ENCODE measurements at places on chromosomes 4 and X. TPM values are rescaled to one million over a fixed set of nuclear protein-coding genes. Genes with fewer than 3 reads are reported as not detected.

- DNase-seq: no peak
Observed at GRCh38 chr4:76758290-76758882, 139.6 kb downstream of the SOWAHB start.

GRCh38 chrX:124010157-124010556 lies 48.7 kb downstream of the STAG2 start:
- no peak for DNase-seq

GRCh38 chr4:102783006-102783405 lies 22.2 kb upstream of the MANBA start:
- no peak for DNase-seq

DNA sequence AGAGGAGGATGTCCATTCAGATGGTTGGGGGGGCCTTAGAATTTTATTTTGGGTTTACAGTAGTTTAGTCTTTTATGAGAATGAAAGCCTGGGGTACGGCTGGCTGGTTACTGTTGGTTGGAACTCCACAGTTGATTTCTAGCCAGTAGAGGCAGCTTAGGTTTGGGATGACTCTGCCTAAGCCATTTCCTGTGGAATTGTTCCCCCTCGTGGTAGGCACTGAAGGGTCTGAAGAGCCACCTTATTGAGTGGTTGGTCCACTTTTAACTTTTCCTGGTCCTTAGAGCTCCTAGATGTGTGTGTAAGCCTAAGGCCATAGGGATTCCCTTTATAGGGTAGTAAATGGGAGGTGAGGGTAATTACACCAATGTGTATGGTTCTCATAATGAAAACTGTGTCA lies 19.7 kb downstream of the SPIN3 start:
- DNase-seq: no peak

GRCh38 chr4:126267689-126268088 lies 952.9 kb downstream of the FAT4 start:
- no peak for DNase-seq

DNA sequence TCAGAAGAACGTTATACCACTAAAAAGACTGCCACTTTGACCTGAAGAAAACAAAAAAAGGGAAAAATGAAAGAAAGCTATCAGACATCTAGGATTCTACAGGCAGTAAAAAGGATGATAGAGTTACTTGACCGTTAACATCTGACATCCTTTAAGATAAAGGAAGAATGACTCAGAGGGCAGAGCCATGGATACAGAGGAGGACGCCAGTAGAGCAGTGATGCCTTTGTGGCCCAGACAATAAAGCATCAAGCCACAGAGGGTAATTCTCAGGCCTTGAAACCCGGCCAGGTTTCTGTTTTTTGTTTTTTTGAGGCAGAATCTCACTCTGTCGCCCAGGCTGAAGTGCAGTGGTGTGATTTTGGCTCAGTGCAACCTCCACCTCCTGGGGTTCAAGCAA lies 9.5 kb upstream of the BEX1 start:
- DNase-seq: no peak

DNA sequence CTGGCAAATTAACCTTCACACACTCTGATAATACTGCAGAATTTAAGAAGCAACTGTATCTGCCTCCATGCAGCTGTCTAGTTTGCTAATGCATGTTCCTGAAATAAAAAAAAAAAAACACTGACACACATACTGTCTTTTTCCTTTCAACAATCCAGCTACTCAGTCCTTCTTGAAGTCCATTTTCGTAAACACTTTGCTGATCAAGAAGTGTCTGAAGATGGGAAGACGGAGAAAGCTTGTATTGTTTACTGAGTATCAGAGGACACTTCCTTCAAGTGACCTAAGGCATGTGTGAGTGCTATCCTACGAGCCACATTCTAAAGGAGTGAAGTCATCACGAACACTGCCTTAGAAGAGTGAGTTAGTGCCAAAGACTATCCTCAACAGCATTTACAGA lies 82.6 kb downstream of the LUZP4 start:
- DNase-seq: peak; percentile 13

DNA sequence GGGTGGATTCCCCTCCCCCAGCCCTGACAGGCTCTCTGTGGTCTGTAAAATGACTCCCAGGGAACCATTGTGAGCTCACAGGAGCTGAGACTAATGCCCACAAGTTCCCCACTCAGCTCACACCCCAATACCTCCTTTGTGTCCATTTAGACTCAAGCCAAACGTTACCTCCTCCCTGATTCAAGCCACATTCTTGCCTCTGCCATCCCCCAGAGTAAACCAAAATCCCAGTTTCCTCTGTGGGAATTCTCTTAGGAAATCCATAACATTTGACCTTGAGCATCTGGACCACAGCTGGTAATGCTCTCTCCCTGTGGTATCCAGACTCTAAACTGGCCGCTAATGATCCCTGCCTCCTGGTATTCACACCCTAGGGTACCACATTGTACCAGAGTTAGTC lies 26.3 kb upstream of the KDM5C start:
- no peak for DNase-seq

GRCh38 chr4:140720387-140721304 lies 35.5 kb downstream of the TBC1D9 start:
- no peak for DNase-seq

DNA sequence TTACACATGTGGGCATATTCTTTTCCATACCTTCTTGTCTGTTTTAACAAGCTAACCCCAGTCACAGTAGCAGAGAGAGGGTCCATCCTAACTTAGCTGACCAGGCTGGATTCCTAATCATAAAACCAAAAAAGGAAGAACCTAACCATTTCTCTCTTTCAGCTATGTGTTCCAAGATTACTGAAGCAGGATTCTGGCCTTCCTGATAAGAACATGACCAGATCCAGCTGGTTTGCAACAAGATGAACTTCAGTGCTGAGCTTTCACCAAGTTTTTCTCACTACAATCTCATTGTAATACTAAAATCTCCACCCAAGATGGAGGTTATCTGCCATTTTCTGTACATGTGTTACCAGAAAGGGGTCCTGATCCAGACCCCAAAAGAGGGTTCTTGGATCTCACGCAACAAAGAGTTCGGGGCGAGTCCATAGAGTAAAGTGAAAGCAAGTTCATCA lies 20.4 kb upstream of the UBA6 start:
- DNase-seq: no peak

- no peak for DNase-seq
Observed at GRCh38 chr4:84673475-84674240, 90.7 kb downstream of the CDS1 start.

DNA sequence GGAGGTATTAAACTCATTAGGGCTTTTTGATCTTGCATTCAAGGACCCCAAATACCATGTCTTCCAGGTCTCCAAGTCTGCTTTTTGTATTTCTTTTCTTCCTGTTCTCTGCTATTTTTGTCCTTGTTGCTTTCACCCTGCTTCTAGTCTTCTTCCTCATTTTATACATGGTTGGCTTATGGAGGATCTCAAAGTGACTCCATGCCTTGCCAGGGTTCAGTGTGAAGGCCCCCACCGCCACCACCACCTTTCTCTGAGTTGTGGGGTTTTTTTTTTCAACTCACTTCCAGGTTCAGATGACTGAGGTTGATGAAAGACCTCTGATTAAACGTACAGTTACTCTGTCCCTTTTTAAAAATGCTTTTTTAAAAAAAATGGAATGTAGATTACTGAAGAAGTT lies 96.3 kb downstream of the MAML3 start:
- no peak for DNase-seq

DNA sequence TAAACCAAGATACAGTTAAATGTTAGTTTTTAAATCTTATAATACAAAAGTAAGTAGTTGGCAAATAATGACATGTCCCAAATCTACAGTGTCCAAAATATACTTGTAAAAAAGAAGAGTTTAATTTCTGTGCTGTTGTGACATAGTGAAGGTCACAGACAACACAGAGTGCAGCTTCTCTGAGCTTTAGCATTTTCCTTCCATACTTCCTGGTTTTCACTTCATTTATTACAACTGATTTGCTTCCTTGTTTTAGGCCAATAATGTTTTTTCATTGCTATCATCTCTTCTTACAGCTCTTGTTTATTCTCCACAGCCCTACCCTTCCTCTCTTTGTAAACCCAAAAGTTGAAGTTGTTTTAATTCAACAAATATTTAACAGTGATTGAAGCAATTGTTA lies 132.4 kb upstream of the TET2 start:
- no peak for DNase-seq

DNA sequence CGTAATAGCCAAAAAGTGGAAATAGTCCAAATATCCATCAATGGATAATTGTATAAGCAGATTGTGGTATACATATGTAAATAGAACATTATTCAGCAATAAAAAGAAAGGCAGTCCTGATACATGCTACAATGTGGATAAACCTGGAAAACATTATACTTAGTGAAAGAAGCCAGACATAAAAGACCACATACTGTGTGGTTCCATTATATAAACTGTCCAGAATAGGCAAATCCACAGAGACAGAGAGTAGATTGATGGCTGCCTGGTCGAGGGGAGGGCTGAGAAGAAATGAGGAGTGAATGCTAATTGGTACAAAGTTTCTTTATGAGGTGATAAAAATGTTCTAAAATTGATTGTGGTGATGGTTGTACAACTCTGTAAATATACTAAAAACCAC lies 397.4 kb upstream of the RPS6KA3 start:
- DNase-seq: no peak

DNA sequence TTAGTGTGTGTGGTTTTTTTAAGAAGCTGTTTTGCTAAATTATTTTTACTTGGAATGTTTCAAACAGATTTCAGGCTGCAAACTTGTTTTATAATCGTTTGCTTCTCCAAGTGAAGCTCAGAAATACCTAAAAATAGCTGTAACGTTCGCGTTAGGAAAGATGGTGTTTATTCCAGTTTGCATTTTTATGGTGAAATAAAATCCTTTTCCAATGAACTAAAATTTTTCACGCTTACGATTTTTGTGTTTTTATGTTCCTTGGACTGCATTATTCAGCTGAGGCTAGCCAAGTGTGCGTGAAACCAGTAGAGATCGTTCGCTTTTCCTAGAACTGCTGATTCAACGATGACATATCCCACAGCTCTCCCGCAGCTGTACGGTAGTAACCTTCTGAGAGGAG lies 10.9 kb downstream of the AKAP17A start:
- no peak for DNase-seq

DNA sequence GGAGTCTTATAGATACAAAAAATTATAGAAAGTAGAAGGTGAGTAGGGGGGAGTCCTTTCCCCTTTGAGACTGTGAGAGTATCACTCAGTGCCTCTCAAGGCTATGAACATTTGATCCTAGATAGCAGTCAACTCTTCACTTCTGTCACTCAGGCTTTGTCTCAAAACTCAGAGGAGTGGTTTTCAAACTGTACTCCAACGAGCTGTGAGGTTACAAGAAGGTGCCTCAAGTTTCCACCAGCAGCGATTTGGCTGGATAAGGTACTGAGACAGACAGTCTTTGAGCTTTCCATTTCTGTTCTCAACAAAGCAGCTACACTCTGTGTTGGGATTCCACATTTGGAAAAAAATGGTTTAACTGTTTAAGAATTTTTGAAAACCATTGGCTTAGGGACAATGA lies 48.0 kb upstream of the NDST3 start:
- no peak for DNase-seq

DNA sequence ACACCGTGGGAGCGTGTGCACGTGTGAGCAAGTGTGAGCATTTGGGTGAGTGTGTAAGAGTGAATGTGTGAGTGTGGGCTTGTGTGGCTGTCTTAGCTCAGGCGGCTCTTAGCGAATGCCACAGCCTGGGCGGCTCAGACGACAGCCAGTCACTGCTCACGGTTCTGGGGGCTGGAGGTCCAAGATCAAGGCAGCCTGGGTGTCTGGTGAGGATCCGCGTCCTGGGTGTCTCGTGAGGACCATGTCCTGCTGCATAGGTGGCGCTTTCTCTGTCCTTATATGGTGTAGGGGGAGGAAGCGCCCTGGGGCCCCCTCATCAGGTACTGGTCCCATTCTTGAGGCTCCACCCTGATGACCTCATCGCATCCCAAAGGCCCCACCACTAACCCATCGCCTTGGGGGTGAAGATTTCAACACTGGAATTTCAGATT lies 4.5 kb downstream of the DOK7 start:
- no peak for DNase-seq

DNA sequence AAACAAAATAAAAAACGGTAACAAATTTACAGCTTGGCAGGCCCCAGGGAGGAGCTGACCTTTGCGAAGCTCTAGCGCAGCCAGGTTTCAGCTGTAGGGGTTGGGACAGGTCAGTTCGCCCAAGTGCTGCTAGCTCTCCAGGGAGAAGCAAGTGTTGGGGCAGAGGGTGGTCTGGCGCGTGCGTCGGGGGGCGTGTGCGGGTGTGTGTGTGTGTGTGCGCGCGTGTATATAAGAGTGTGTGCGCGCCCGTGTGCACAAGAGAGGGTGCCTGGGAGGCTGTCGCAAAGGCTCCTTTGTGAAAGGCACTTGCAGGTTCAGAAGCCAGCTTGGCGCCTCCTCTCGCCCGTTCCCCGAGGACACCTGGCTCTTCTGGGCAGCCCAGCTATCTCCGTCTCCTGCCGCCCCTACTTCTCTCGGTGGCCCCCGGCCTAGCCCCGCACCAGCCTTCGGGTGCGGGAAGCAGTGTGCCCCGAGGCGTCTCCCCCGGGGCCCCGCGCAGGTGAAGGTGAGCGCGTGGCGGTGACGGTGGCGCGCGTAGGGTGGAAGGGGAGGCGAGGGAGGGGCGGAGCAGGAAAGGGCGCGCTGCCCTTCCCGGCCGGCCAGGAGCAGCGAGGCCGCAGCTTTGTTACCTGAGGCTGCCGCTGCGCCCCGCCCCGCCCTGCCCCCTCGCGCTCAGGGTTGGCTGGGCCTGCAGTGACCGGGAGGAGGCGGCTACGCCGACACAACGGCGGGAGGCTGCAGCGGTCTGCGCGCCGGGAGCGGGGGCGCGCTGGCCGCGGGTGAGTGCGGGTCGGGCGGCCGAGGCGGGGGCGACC lies at the start of gene FHDC1:
FHDC1 (plus strand) TSS at position 693 of the 815 bp plus-strand sequence. CDS start 6,735 bp downstream, outside the sequence.
- DNase-seq: no peak

DNA sequence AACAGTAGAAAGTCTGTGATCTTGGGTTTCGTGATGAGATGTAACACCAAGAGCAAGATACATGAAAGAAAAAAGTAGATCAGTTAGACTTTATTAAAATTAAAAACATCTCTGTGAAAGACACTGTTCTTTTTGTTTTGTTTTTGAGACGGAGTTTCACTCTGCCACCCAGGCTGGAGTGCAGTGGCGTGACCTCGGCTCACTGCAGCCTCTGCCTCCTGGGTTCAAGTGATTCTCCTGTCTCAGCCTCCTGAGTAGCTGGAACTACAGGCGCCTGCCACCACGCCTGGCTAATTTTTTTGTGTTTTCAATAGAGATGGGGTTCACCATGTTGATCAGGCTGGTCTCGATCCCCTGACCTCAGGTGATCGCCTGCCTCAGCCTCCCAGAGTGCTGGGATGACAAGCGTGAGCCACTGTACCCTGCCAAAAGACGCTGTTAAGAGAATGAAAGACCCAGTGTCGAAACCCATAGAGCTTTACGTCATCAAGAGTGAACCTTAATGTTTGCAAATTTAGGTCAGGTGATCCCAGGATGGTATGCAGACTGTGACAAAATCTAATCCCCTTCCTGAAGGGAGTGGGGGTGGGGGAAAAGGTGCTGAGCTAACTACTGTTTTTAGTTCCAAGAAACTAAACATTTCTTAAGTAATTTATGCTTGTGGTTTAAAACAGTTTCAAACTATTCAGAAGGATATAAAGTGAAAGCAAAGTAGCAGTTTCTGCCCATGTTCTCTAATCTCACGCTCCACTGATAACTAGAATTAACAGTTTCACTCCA lies 8.0 kb downstream of the OFD1 start:
- no peak for DNase-seq

GRCh38 chr4:133424605-133425004 lies 275.5 kb downstream of the PCDH10 start:
- peak; percentile 5 for DNase-seq

The CT45A2 gene
- not detected for polyA plus RNA-seq

The EMD gene
- polyA plus RNA-seq: 96.7 TPM

The CXorf49 gene
- polyA plus RNA-seq: not detected

The TASL gene
- 0.42 TPM for polyA plus RNA-seq

The NAT8L gene
- polyA plus RNA-seq: 5.4 TPM
